ENCODE measurements at places on chromosomes 16 and 17.

- DNase-seq: no peak
These were observed 14.7 kb downstream of the CDH13 start for GRCh38 chr16:82641336-82641984.

GRCh38 chr16:24511792-24512191, 27.6 kb upstream of the RBBP6 start:
- no peak for DNase-seq

- DNase-seq: no peak
These were observed 73.8 kb downstream of the CMIP start for GRCh38 chr16:81518439-81518757.

DNA sequence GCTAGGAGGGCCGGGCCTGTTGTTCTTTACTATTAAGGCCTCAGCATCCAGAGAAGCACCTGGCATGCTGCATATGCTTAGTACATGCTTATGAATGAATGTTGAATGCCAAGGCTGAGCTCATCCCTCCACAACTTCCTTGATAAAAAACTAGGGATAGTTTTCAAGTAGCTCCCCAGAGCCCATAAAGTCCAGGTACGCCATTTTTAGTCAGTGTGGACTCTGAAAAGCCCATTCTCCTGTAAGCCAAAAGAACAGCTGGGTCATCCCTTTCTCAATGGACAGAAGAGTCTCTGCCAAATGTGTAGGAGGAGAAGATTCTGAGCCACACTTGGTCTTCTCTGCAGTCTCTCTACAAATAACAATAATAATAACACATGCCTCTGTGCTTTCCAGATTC, 8.9 kb upstream of the ITGB3 start:
- DNase-seq: no peak

DNA sequence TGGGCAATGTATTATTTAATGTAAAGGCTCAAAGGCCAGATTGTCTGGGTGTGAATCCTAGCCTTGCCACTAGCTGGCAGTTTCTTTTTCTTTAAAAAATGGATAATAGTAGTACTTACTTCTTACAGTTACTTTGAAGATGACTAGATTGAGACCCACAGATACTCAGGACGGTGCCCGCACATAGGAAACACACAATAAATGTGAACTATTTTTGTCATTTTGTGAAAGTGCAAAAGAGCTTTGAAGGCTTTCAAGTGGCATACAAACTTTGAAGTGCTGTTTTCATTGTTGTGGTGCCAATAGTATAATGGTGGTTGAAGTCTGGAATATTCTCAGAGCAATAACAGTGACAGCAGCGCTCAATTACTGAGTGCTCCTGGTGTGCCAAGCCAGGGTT, 63.6 kb downstream of the OTOA start:
- no peak for DNase-seq

- no peak for DNase-seq
These were observed 144.0 kb downstream of the SOCS1 start for GRCh38 chr16:11111856-11112634.

DNA sequence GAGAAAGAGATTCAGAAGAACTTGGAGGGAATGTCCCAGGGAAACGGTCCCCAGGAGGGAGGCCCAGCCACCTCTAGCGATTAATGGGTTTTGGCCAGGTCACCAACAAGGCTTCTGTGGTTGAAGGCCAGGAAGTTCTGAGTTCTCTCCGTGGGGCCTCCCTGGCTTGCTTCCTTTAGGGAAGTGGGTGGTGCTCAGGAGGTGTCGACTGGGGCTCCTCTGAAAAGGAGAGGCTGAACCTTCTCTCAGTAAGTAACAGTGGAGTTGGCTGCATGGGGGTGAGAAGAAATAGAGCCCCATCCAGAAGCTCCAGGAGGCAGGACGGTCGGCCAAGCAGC, 77.1 kb upstream of the GSE1 start:
- DNase-seq: peak; percentile 79
